Activated naive CD8-positive, alpha-beta T cell treated with anti-CD3 and anti-CD28 coated beads for 36 hours (primary cell): ENCODE measurements at places on chromosomes 16 and 17.

DNA sequence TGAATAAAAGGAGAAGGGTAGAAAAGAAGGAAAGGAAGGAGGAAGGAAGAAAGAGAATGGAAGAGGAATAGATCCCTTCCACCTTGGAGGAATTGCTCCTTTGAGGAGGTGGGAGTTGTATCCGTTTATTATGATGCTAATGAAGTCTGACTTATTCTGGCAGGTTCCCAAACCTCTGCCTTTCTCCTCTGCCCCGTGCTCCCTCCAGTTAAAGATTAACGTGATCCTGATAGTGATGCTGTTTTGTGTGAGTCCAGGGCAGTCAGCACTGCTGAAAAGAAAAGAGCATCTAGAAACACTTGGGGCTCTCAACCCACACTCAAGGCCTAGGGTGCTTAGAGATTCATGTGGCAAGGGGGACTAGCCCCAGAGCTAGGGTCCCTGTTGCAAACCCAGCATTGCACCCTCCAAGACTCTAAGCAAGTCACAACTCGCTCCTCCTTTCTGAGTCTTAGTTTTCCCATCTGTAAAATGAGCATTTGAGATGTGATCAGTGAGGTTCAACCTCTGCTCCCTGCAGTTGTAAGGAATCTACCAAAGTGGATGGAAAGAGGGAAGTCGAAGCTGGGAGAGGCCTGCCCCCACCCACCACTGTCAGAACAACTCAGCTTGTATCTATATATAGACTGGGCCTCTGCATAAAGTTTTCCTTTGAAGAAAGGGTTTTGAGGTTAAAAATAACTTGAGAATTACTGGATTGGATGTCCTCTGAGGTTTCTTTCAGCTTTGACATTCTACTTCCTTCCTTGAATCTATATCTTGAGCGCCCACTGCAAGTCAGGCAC lies 46.9 kb upstream of the TMEM132E start:
- no peak for DNase-seq

DNA sequence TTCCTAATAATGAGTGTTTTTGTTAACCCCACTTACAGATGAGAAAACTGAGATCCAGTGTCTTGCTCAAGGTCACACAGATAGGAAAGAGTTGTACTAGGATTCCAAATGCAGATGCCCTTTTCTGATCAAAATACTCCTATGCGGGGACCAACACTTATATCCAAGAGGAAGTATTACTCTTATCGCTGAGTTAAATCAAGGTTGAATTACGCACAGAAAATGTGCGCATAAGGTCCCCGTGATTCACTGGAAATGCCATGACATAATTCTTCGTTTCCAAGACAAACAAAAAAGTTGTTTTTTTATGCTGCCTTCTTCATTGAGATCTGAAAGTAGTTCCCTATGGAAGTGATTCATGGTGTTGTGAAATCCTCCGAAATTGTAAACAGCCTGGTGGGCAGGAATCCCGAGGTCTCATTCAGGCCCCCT lies 463.8 kb upstream of the HSBP1 start:
- DNase-seq: no peak

- DNase-seq: no peak
Measured at GRCh38 chr17:37743612-37743874, 1.3 kb downstream of the HNF1B start.

DNA sequence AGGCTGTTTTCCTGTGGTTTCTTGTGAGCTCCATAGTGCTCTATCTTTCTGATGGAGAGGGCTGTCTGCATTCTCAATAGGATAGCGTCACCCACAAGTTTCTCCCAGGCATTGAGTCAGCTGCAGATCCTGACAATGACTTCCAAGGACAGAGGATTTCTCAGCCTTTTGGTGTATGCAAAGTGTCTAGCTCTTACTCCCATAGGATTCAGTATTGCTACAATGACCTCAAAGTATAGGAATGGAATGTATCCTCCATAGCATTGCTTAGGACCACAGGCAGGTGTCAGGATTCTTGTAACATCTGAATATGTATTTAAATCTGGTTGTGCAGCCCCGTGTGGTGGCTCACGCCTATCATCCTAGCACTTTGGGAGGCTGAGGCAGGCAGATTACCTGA lies 32.3 kb downstream of the SMIM36 start:
- DNase-seq: no peak

DNA sequence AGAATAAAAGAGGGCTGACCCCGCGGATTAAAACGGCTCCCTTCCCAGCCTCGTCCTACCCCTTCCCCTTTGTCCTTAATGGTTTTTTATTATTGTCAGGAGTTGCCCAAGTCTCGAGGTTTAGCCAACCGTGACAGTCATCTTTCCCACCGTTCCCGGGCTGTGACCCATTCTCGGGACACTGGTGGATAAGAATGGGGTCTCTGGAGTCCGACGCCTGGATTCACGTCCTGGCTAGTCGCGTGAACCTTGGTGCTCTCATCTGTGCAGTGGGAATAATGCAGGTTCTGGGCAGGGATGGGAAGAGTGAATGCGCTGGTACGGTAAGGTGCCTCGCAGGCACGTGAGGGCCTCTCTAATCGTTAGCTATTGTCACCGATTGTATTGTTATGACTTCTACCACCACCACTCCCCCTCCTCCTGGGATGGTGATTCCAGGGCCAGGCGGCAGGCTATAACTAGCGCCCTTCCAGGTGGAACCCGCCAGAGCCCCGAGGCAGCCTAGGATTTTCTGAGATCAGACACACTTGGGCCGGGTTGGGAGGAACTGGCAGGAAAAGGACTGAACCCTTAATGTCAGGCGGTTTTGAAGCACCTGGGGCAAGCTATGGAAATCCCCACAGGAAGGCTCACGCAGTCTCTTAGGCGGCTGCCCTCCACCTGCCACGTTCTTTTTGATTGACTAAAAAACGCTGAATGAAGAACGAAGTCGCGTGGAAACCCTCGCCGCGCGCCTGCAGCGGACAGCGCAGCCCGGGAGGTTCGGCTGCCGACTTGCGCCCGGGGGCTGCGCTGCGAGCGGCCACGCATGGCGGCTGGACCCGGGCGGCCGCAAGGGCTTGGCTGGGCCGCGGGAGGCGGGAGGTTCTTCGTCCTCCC lies 2.7 kb downstream of the HS3ST3B1 start:
- DNase-seq: peak; percentile 31

DNA sequence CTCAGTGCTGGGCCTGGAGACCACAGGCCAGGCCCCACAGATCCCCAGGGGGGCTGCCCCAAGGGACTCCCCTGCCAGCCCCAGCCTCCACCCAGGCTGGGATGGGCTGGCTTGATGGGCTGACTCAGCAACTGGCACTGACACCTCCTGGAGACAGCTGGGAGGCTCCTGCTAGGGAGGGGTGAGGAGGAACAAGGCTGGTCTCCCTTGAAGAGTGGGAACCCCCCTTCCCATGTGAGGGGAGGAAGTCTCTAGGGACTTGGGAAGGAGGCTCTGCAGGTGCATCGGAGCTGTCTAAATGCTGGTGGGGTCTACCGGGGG lies 10.4 kb downstream of the NHERF1 start:
- DNase-seq: no peak

DNA sequence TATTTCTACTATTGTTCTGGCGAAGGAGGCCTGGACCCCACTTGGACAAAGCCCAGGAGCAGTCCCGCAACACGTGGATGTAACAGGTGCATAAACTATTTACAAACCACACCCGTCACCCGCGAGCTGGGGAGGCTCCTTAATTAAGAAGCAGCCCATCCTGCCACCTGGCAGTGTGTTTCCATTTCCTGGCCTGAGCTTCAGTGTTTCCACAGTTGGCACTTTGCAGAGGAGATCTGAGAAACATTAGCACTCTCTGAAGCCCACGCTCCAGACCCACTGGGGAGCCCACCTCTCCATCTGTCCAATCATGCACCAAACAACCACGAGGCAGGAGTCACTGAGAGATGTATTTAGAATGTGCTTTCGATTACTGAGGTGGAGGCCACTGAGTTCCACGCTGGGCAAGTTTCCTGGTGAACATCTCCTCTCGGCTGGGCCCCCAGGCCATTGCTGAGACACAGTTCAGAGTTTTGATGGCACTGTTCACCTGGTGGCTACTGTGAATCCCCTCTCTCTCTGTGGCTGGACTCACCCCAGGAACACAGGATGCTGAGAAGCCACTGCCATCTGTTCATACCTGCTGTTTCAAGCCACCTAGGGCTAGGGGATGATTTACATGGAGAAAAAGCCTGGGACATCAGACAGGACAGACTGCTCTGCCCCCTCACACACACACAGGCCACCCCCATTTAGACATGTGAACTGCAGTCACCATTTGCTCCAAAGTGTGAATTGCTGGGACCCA lies 129.1 kb downstream of the AIPL1 start:
- no peak for DNase-seq

DNA sequence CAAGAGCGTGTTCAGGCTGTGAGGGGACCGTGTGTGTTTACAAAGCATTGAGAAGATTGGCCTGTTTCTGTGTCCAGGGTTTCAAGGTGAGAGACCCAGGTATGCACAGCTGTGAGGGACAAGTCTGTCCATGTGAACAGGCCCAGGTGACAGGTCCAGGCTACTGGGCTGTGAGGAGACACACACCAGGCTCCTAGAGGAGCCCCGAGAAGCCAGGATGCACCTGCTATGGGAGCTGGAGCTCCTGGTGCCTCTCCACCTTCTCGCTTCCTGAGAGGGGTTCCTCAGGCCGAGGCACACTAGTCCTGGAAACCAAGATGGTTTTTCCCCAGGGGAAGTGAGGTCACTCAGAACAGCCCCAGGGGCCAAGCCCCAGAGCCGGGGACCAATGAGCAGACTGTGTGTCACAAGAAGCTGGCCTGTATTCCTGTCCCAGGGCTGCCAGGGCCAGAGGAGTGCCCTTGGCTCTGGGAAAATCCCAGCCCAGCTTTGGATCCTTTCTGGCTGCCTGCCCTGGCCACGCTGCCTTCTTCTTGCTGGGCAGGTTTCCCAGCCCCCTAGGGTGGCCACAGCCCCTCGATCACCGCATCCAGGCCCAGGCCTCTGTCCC lies 153.4 kb upstream of the PLCG2 start:
- DNase-seq: peak; percentile 15

GRCh38 chr17:40859536-40859935 lies 7.5 kb downstream of the KRT12 start:
- DNase-seq: no peak

GRCh38 chr17:81579298-81579697 lies 27.1 kb upstream of the FAAP100 start:
- DNase-seq: no peak

- peak; percentile 69 for DNase-seq
Measured at GRCh38 chr17:80866050-80866793, 125.4 kb upstream of the CHMP6 start.

DNA sequence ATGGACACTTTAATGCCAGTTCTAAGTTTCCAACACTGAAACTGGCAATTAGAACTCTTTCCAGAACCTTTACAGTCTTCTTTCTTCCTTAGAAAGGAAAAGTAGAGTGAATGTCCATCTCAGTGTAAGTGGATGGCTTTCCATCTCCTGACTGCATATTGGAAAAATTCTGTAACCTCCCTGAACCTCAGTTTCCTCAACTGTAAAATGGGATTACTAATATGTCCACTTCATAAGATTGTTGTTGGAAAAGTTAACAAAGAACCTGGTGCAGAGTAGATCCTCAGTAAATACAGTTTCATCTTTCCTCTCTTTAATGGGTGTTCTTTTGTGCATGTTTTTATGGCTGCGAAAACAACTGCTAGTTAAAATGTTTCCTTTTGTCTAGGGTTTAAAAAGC lies 2.6 kb downstream of the TMEM98 start:
- no peak for DNase-seq

DNA sequence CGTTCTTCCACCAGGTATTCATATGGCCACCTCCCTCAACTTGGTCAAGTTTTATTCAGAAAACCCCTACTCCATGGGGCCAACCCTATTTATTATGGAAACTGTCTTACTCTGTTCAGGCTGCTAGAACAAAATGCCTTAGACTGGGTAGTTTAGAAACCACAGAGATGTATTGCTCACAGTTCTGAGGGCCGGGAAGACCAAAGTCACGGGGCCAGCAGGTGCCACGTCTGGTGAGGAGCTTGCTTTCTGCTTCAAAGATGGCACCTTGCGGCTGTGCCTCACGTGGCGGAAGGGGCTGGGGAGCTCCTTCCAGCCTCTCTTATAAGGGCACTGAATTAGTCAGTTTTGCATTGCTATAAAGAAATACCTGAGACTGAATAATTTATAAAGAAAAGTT lies 74.3 kb downstream of the AXIN2 start:
- peak; percentile 19 for DNase-seq

DNA sequence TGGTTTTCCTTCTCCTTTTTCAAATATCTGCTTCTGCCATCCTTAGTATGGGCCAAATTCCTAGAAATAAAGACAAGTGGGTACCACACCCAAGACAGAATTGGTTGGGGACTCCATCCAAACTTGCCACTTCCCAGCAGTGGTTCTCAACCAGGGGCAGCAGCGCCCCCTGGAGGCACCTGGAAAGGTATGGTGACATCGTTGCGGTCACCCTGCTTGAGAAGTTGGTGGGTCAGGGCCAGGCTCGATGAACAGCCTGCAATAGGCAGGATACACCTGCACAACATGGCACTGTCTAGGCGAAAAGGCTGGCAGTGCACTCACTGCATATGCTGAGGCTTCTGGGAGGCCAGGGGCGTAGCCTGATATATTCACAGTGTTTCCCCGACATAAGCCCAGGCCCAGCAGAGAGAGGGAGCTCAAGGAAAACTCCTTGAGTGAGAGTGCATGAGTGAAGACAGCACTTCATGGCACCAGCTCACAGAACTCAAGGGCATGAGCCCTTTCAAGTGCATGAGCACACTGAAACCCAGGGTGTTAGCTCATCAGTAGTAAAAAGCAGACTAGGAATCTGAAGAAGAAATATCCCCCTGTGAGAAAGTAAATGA lies 57.7 kb downstream of the CMC2 start:
- DNase-seq: no peak
